HepG2 (cell line): ENCODE measurements at places on chromosomes 1 and 21. TPM values are rescaled to one million over a fixed set of nuclear protein-coding genes. Genes with fewer than 3 reads are reported as not detected.

DNA sequence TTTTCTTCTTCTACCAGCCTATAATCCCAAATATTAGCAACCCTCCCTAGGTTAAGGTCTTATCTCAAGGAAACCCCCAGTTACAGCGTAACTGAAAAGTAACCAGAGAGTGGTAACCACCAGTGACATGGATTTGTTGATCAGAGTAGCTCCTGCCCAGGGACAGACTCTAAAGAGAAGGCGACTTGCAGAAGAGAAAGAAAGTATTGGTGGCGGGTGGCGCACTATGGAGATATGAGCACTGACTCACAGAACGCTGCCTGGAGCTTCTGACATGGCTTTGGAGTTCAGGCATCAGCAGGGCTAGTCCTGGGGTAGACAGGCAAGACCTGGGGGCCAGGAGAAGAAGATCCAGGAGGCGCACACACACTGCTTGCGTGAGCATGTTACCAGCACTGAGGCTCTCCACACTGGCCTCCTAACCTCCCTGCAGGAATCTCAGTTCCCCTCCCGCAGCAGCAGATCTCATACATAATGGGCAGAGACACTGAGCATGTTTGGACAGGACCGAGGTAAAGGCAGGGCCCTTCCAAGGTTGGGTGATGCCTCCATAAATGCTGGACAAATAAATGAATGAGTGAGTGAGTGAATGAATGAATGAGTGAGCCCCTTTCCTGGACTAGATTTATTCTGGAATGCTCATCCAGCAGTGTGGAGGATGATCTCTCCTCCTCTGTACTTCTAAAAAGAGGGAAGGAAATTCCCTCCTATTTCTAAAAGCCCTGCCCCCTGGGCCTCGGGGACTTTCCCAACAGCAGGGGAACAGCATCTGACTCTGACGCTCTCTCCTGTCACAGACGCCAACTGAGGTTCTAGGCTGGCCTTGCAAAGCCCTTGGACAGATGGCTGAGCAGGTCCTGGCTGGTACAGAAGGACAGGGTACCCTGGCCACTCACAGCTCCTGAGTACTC is 175.5 kb downstream of the CLIC6 start:
- no peak overlapping the region for H3K27ac ChIP-seq
- peaks cover 22% of the 10 kb centered on the region for H3K4me1 ChIP-seq
- peaks cover 63% of the 10 kb centered on the region; the same call in 2 of the 3 replicates for H3K36me3 ChIP-seq
- no peak overlapping the region for H3K4me3 ChIP-seq
- H3K27me3 ChIP-seq = no peaks in the 10 kb centered on the region

DNA sequence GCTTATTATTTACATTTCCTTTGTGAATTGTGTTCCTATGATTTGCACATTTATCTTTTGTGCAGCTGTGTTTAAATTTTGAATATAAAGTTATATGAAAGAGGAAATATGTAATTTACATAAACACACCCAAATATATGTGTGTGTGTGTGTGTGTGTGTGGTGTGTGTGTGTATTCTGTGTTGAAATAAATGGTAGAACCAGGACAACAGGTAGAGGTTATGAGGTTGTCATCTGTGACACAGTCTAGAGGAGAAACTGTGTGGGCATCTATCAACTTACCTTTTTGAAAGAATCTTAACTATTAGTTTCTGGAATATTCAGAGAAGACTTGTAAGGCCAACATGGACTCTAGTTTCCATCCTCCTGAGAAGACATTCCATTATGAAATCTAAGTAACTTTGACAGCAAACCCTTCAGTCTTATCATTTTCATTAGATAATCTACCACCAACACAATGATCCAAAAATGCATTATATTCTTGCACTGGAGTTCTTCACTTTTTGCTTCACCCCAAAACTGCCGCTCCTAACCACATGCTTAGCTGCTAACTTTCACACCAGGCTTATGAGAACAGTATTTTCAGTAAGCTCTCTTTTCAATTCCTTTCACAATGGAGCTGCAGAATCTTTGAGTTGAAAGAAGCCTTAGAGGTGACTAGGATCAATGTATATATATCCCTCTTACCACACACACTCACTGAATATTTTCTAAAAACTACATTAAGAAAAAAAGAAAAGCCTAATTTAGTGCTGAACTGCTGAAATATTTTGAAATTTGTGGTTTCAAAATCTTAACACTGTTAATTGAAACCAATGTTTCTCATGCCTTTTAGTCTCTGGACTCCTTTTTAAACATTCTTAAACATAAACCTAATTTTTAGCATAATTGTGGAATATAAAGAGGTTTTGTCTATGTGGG is 21.8 kb downstream of the PTPRC start:
- no peaks in the 10 kb centered on the region for H3K36me3 ChIP-seq
- no peak for DNase-seq
- H3K4me1 ChIP-seq = no peaks in the 10 kb centered on the region
- H3K27me3 ChIP-seq = no peaks in the 10 kb centered on the region

GRCh38 chr1:178345807-178346206 is 151.0 kb downstream of the CLEC20A start:
- H3K4me3 ChIP-seq = no peak overlapping the region
- no peak overlapping the region for H3K27ac ChIP-seq
- H3K4me1 ChIP-seq = peaks cover 29% of the 10 kb centered on the region
- H3K27me3 ChIP-seq = no peaks in the 10 kb centered on the region
- no peak for DNase-seq

The CFHR1 gene
- not detected in 2 replicates for polyA plus RNA-seq

The FBXO44 gene
- polyA plus RNA-seq = 27.9 and 31.2 TPM in 2 replicates
